EL (cell line): ENCODE measurements at places on chromosomes 7 and 10.

- DNase-seq = no peak
These were observed 113.9 kb upstream of the LRGUK start for GRCh38 chr7:134013249-134013648.

DNA sequence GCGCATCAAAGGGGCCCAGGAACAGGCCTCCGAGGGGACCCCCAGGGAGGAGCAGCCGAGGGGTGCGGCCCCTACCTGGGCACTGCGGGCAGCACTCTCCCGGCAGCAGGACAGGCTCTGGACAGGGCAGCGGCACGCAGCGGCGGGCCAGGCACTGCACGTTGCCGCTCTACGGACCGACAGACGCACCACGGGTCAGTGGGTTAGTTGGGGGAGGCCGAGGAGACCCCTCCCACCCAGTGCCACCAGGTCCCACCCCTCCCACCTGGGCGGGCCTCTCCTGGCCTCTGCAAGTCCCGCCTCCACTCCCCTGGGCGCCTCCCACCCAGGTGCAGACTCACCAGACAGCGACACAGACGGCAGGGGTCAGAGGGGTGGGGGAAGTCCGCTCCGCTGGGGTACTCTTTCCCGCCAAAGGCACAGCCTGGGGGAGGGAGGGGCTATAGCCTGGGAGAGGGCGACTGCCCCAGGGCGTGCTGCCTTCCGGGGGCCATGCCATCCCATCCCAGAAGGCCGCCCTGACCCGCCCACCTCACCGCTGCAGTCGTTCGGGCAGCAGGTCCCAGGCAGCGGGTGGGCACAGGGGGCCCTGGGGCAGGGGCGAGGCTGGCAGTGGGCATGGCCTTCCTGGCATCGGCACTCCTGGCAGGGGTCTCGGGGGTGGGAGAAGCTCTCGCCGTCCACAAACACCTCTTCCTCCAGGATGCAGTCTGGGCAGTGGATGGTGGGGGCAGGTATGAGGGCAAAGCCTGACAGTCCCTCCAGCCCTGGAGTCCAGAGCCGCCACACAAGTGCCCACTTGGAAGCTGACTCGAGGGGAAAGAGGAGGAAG is 19.2 kb downstream of the KCP start:
- no peak for DNase-seq

GRCh38 chr10:120746001-120746777 is 105.0 kb upstream of the WDR11 start:
- no peak for DNase-seq

DNA sequence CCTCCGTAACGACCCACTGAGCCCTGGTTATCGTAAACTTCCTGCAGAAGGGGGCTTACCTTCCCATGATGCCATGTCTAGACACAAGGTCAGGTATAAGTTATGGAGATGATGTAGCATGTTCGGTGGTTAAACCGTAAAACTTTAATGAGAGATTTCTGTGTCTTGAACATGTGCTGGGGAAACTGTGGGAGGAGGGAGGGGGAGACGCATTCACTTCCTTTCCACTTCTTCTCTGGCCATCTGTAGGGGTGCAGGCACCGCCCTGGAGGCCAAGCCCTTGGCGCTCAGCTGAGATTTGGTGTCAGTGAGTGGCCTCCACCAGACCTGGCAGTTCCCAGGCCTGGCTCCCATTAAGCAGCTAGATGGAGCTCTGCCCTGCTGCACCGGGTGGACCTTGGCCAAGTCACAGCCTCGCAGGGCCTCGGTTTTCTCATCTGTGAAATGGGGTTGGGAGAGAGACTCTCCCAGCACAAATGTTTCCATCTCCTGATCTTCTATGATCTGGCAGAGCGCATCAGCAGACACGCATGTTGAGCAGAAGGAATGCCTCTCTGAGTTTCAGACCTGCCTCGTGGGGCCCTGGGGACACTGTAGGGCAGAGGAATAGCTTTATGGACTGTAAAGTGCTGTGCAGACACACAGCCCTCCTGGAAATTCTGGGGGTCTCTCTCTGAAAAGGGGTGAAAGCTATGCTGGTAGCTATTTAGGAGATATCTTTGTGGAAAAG is 106.0 kb downstream of the COL26A1 start:
- no peak for DNase-seq

GRCh38 chr7:95999481-95999880 is 227.1 kb downstream of the DYNC1I1 start:
- DNase-seq = no peak

DNA sequence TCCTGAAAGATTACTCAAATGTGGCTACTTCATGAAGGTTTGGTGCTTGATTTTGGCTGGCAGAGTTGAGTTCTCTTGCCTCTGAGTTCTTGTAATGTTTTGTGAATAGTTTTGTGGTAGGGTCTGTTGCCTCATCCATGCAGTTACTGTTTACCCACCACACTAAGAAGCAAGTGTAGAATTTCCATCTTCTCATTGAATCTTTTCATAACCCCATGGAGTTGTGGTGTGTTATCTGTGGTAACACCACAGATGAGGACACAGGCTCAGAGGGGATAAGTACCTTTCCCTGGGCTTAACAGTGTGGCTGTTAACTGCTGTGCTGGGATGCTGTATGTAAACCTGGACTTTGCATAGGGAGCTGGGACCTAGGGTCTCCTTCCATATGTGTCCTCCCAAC is 186.3 kb downstream of the CAMK1D start:
- no peak for DNase-seq

- DNase-seq = no peak
These were observed 88.3 kb downstream of the NKX6-2 start for GRCh38 chr10:132697578-132698200.

- no peak for DNase-seq
These were observed 357.9 kb downstream of the PTEN start for GRCh38 chr10:88221010-88221973.

GRCh38 chr10:31320550-31321211 is 1.7 kb downstream of the ZEB1 start:
- DNase-seq = peak; percentile 46

DNA sequence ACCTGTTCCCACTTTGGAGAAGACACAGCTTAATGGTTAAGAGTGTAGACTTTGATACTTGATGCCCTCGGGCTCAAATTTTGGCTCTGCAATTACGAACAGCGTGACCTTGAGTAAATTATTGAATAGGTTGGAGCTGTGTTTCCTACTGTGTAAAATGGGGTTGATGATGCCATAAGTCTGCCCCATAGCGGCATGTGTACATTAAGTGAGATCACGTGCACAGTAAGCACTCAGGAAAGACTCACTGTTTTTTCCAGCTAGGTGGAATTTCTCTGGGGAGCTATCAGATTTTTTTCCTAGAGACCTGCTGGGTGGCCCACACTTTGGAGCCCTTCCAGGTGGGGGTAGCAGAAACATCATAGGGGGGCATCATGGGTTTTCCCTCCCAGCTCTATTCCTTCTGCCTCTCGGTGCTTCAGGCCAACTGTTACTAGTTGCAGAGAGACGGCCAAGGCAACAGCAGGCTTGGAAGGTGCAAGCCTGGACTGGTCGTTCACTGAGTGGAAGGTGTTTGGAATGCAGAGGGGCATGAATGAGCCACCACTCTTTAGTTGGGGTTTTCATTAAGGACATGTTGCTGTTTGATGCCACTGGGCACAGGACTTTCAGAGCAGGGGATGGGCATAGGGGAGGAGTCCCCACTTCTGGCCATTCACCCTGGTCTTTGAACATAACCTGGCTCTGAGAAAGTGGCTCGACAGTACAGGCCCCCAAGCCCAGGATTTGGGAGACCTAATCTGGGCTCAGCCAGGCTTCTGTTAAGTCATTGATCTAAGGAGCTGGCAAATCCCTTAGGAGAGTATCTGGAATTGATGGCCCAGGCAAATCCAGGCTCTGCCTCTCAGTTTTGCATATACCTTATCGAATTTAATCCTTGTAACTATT is 64.0 kb downstream of the SYPL1 start:
- DNase-seq = no peak

DNA sequence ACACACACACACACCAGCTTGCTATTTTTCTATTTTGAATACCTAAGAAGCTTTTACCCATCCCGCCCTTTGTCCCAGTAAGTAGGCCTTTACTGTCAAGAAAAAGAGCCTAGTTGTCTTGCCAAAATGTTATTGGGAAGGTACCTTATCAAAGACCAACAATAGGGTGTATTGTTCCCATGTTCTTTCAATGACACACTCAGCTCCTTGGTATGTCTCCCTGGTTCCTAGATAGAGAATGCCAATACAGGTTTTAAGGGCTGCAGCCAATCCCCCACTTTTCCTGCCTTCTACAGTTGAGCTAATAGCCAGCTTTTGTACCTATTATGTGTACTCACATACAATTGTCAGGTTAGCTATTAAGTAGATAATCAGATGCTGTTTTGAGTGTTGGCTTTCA is 92.0 kb upstream of the LRRTM3 start:
- DNase-seq = no peak

- DNase-seq = no peak
These were observed 27.8 kb downstream of the CREB5 start for GRCh38 chr7:28440055-28440601.

DNA sequence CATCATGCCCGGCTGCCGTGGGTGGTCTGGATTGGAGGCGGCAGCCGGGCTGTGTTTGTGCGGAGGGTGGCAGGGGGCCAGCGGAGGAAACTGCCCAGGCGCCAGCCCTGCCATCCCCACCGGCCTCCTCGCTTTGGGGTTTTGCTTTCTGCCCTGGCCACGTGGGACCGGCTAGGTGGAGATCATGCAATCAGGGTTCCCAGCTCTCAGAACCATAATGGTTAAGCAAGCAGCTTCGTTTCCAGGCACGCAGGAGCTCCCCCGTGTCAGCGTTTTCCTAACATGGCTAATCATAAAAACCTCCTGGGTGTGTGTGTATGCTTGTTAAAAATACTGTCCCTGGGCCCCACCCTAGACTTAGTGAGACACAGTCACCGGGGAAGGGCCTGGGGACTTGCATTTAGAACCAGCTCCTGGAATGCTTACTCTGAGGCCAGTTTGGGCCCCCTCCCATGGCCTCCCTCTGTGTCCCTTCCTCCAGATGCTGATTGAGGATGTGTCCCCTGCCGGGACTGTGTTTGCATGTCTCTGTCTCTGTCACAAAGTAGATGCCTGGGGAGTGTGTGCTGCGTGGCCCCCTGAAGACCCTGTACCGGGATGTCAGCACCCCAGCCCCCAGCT is 119.3 kb downstream of the CUX1 start:
- no peak for DNase-seq

DNA sequence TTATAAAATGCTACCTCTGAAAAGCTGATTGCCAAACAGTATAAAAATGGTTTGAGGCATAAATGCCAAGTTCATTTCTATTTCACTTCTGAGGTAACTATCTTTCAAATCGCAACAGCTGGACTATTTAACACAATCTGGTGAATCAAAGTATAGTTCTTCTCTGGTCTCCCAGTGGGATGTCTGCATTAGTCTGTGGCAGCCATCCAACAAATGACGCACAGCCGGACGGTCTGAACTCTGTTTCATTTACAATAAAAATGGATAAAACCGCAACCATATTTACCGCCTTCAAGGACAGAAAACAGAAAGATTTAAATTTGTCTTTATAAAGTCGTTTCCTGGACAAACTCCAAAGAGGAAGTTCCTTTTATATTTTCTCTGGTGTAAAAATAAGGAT is 41.9 kb downstream of the ENO4 start:
- DNase-seq = peak; percentile 79

GRCh38 chr7:43302211-43302711 is 189.8 kb downstream of the HECW1 start:
- DNase-seq = peak; percentile 60

GRCh38 chr7:44269417-44269816 is 56.0 kb downstream of the CAMK2B start:
- no peak for DNase-seq

DNA sequence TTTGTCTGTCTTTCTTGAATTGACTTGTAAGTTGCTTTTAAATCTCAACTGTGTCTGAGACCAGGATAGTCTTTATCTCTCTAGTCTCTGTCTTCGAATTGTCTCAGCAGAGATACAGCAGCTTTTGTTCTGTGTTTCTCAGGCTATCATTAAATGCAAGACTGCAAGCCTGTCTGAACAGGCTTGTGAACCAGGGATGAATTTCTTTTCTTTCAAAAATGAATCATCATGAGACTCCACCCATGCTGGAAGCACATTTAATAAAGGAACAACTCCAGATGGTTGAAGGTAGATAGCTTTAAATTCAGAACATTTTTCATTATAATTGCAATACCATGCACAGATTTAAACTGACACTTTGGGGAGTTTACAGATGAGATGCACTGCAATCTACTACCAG is 155.9 kb downstream of the SEC23IP start:
- DNase-seq = no peak

GRCh38 chr10:34778237-34778636 is 36.9 kb downstream of the PARD3 start:
- DNase-seq = no peak

DNA sequence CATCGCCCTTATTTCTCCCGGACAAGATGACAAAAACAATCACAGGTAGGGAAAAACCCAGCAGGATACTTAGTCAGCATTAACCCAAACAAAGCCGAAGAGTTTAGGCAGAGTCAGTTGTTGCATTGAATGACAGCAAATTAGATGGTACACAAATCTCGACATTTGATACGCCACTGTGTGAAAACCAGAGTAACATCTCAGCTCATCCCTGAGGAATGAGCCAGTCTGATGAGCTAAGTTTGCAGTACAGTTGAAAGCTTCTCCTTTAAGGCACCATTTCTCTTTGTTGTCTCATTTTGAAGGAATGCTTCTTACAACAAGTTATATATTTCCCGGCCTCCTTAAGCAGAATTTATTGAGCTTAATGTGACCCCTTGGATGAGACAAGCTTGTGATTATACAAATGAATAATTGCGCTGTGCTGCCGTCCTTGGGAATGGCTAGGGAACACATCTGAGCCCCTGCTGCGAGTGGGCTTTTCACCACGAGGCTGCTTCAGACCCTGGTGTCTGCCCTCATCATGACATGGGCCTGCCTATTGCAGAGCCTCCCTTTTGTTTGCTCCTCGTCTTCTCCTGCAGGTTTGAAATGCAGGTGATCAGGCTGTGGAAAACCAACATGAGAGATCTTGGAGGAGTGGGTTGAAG is 137.3 kb downstream of the CELF2 start:
- DNase-seq = peak; percentile 16

DNA sequence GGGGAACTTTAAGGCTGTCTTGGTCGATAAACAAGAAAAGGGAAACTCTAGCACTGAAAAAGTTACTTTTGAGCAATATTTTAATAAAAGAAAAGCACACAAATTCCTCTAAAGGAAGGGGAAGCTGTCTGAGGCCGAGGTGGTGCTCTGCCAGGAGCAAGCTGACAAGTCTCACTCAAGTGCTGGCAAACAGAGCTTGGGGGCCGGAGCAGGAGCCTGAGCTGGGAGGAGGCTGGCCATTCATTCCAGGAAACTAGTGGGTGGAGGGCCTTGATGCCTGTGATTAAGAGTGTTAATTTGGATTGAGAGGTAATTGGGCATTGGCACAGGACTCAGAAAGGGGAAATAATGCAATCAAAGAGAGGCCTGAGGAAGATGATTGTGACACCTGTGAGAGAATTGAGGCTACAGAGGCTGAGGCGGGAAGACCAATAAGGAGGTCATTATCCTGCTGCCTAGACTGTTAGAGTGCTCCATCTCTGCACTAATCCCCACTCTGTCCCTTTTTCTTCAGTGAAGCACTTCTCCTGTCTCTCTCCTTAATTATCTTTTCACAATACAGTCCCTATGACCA is 154.9 kb upstream of the COL1A2 start:
- DNase-seq = no peak

- no peak for DNase-seq
These were observed 4.2 kb upstream of the FOXL3 start for GRCh38 chr7:285731-286130.
